ENCODE measurements at places on chromosomes 11 and 22. TPM values are rescaled to one million over a fixed set of nuclear protein-coding genes. Genes with fewer than 3 reads are reported as not detected.

DNA sequence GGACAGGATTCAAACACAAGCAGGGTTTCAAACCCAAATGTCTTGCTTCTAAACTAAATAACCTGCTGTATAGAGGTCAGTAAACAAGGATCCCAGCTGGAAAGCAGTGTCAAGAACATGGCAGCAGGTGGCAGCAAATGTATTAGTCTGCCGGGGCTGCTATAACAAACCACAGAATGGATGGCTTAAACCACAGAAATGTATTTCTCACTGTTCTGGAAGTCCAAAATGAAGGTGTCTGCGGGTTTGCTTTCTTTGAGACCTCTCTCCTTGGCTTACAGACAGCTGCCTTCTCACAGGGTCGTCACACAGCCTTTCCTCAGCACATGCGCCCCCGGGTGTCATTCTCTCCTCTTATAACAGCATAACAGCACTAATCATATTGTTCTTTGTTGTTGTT, 65.1 kb upstream of the LRRC55 start:
- no peak overlapping the region for H3K27ac ChIP-seq
- H3K4me3 ChIP-seq: no peak overlapping the region
- no peaks in the 10 kb centered on the region for H3K27me3 ChIP-seq
- no peaks in the 10 kb centered on the region for H3K36me3 ChIP-seq

GRCh38 chr11:44559207-44559939, 6.1 kb upstream of the CD82 start:
- peaks cover 26% of the 10 kb centered on the region for H3K4me1 ChIP-seq
- H3K4me3 ChIP-seq: no peak overlapping the region

- H3K4me3 ChIP-seq: no peak overlapping the region
- H3K27me3 ChIP-seq: no peaks in the 10 kb centered on the region
- no peaks in the 10 kb centered on the region for H3K36me3 ChIP-seq
- DNase-seq: no peak
- H3K4me1 ChIP-seq: no peaks in the 10 kb centered on the region
These were observed 907.5 kb upstream of the CCDC90B start for GRCh38 chr11:84193706-84194105.

- H3K27me3 ChIP-seq: no peaks in the 10 kb centered on the region
- H3K27ac ChIP-seq: no peak overlapping the region
- H3K36me3 ChIP-seq: no peaks in the 10 kb centered on the region
- no peak for DNase-seq
- peaks cover 21% of the 10 kb centered on the region for H3K4me1 ChIP-seq
These were observed 4.8 kb upstream of the NNMT start for GRCh38 chr11:114291381-114291780.

DNA sequence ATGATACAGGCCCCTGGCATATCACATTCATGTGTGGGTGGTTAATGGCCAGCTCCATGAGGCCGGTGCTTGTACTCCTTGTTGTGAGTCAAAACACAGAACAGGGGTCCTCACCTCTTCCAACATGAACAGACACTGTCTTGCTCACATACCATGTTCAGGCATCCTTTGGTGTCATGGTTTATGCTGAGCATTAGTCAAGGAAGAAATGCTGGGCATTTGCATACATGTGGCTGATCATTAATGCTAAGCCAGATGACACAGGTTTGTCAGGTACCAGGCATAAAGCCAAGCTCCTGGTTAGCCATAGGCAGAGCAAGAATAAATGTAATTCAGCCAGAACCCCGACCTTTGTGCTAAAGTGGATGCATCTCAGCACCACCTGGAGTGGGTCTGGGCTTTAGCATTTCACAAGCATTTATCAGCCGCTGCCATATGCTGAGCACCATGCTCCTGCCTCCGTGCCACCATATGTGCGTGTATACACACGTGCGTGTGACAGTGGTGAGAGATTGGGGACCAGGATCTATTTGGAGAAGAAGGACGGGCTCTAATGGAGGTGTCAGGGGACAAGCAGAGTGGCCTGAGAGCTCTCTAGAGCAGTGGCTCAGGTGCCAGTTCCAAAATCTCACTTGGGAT, 55.0 kb downstream of the MICAL2 start:
- DNase-seq: no peak
- no peaks in the 10 kb centered on the region for H3K36me3 ChIP-seq
- H3K27ac ChIP-seq: no peak overlapping the region

DNA sequence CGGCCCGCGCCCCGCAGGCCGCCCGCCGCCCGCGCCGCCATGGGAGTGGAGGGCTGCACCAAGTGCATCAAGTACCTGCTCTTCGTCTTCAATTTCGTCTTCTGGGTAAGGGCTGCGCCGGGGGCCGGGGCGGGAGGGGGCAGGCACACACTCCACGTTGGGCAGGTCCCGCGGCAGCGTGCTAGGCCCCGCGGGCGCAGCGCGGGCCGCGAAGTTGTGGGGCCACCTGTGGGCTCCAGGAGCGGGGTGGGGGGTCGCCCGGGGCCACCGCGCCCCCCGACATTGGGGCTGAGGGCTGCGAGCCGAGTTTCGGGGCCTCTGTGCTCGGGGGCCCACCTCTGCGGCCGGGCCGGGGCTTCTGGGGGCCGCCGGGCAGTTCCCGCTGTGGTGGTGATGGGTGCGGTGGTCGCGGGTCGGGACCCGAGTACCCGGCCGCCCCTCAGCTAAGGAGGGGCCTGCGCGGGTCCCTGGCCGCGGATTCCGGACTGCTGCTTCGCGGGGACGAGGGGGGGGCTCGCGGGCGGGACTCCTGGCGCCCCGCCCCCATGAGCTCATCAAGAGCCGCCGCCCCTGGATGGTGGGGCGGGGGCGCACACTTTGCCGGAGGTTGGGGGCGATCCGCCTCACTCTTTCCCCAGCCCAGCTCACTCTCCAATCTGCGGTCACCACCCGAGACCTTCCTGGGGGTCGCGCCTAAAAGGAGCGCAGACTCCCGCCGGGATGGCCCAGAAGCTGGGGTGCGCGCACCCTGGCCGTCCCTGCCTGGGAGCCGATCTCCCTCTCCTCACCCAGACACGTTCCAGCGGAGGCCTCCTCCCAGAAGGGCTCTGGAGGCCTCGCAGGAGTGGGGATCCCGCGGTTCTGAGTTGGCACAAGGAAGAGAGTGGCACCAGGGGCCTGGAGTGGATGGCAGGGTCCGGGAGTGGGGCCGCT, 667 bp downstream of the CD81 start:
- H3K27ac ChIP-seq: peak overlapping the region; percentile 98
- no peak for DNase-seq
- no peaks in the 10 kb centered on the region for H3K36me3 ChIP-seq
- no peaks in the 10 kb centered on the region for H3K27me3 ChIP-seq
- H3K4me3 ChIP-seq: peak overlapping the region; percentile 90
- H3K4me1 ChIP-seq: peaks cover 56% of the 10 kb centered on the region

DNA sequence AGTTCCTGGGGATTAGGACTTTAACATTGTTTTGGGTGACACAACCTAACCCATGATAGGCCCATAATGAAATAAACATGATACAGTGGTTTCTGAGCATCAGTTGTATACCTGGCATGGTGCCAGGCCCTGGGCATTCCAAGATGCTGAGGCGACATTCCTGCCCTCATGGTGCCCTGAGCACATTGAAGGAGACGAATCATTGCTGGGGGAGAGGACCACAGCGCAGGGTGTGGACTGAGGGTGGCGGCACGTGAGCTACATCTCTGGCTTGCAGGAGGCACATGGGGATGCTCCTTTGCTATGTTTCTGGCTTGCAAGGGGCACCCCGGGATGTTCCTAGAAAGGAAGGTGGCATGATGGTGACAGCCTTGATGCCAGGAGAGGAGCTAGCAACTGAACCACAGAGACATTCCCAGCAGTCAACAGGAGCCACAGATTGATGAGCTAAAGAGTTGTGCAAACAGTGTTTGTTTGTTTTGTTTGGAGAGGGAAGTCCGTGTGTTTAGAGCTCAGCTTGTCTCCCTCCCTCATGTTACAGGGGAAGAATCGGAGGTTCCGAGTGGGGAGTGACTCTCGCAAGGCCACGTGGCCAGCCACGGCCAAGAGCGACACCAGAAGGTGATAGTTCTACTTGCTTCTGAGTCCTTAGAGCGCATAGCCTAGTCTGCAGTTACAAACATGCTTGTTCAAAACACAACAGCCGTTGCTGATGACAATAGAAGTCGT, 106.4 kb downstream of the MIAT start:
- DNase-seq: no peak
- no peaks in the 10 kb centered on the region for H3K36me3 ChIP-seq
- no peaks in the 10 kb centered on the region for H3K4me1 ChIP-seq
- no peaks in the 10 kb centered on the region for H3K27me3 ChIP-seq
- H3K4me3 ChIP-seq: no peak overlapping the region

GRCh38 chr11:11884774-11885481, 43.2 kb downstream of the USP47 start:
- H3K27me3 ChIP-seq: no peaks in the 10 kb centered on the region
- H3K4me3 ChIP-seq: no peak overlapping the region
- H3K27ac ChIP-seq: no peak overlapping the region
- peaks cover 31% of the 10 kb centered on the region for H3K4me1 ChIP-seq
- peaks cover 30% of the 10 kb centered on the region for H3K36me3 ChIP-seq

DNA sequence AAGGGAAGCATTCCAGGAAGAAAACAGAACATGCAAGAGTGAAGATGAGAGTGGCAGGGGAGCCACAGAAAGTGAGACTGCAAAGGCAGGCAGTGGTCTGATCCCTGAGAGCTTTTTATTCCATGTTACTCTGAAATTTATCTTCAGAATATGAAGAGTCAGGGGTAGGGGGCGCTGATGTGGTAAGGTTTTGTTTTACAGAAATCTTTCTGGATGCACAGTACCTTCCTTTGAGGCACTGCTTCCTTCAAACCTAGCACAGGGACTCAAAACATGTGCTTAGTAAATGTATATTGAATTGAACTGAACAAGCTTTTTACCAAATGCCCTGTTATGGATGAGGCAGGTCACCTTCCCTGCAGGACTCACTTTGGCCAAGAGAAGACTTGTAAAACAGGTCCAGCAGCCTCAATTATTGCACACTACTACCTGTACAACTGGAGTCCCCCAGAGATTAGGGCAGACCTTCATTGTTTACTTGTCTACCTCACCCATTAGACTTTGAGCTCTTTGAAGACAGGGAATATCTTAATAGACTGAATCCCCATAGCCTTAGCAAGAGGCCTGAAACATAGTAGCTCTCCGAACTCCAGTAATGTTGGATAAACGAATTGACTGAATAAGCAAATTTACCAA, 2.2 kb downstream of the PAK1 start:
- peaks cover 34% of the 10 kb centered on the region for H3K4me1 ChIP-seq
- H3K36me3 ChIP-seq: no peaks in the 10 kb centered on the region
- no peak overlapping the region for H3K4me3 ChIP-seq
- no peak for DNase-seq
- no peaks in the 10 kb centered on the region for H3K27me3 ChIP-seq

DNA sequence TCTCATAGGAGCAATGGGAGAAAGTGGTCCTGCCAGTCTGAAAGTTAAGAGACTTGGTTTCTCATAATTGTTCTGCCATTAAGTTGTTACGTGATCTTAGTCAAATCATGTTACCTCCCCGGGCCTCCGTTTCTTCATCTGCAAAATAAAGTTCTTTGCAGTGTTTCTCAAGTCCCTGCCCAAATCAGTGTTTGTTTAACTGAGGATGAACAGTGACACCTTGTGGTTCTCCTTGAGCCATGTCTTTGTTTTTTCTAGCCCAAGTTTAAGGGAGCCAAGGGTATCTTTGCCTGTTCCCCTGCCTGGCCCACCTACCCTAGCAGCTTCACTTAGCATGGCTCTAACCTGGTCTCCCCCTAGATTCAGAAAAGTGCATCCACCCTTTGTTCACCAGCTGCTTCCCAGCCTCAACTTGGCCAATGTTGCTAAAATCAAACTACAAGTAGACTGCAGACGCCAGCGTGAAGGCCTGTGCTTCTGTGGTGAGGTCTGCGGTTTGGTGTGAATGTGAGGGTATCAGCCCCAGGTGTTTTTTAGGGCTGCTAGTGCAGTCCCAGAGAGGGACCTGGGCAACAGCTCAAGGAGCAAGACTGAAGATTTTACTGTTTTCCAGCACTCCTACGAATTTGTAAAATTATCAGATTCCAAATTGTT, 35.5 kb downstream of the FZD4 start:
- no peaks in the 10 kb centered on the region for H3K27me3 ChIP-seq
- no peaks in the 10 kb centered on the region for H3K36me3 ChIP-seq

DNA sequence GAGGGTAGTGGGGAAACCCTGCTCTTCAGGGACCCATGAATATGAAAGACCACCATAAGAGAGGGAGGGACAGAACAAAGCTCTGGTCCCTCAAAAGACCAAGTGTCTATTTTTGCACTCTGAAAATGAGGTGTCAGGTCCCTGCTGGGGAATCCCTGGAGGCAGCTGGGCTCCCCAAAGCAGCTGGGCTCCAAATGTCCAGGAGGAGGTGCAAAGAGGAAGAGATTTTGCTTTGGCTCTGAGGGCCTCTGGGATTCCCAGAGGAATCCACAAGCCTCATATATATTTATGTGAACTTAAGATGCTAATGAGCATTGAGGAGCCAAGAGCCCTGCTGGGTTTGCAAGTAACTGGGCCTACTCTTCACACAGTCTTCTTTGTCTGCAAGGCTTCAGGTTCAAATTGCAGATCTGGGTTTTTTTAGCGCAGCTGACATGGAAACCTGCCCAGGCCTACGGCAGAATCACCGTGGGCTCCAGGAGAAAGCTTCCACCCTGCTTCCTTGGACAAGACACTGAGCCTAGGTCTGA, 26.0 kb downstream of the CLMP start:
- H3K4me1 ChIP-seq: peaks cover 30% of the 10 kb centered on the region
- H3K27ac ChIP-seq: peak overlapping the region; percentile 25
- DNase-seq: no peak
- H3K4me3 ChIP-seq: no peak overlapping the region
- no peaks in the 10 kb centered on the region for H3K27me3 ChIP-seq

DNA sequence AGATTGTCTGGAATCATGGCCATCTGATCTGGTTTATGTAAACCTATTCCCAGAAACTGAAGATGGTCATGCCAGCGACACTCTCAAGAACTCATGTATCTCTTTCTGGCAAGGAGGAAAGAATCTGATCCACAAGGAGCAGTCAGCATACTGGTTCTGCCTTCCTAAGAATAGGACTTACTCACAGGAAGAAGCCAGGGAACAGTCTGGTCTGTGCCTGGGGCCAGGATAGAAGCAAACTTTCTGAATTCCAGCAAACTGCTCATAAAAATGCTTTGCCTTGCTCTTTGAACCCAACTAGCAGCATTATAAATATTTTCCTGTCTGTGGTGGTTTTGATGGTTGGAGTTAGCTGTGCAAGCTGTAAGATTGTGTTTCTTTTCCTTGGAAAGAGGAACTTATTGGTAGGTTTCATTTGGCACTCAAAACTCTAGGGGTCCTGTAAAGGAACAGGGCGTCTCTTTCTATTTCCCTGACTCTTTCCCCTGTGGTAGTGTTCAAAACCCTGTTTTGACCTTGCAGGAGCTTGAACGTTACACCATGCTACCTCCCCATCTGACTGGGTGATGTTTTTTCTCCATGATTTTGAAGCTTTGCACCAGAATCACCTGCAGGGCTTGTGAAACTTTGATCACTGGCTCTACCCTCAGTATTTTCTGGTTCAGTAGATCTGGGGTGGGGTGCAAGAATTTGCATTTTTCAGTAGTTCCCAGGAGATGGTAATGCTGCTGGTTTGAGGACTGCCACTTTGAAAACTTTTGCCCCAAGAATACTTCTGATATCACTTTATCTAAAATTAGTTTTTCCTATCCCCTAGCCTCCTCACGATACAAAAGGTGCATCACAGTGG, 627.8 kb upstream of the ANO5 start:
- H3K36me3 ChIP-seq: no peaks in the 10 kb centered on the region
- no peaks in the 10 kb centered on the region for H3K4me1 ChIP-seq
- H3K4me3 ChIP-seq: no peak overlapping the region
- no peak overlapping the region for H3K27ac ChIP-seq
- no peaks in the 10 kb centered on the region for H3K27me3 ChIP-seq

Gene SERPING1
- total RNA-seq: 779 TPM

Gene CNIH2
- total RNA-seq: 3.2 TPM

Gene ATP5MG
- 169 TPM for total RNA-seq

Gene SBF2
- total RNA-seq: 69.5 TPM

Gene OR56A1
- not detected for total RNA-seq

Gene ASCL3
- total RNA-seq: not detected
